ENCODE measurements at places on chromosomes 2 and 18.

DNA sequence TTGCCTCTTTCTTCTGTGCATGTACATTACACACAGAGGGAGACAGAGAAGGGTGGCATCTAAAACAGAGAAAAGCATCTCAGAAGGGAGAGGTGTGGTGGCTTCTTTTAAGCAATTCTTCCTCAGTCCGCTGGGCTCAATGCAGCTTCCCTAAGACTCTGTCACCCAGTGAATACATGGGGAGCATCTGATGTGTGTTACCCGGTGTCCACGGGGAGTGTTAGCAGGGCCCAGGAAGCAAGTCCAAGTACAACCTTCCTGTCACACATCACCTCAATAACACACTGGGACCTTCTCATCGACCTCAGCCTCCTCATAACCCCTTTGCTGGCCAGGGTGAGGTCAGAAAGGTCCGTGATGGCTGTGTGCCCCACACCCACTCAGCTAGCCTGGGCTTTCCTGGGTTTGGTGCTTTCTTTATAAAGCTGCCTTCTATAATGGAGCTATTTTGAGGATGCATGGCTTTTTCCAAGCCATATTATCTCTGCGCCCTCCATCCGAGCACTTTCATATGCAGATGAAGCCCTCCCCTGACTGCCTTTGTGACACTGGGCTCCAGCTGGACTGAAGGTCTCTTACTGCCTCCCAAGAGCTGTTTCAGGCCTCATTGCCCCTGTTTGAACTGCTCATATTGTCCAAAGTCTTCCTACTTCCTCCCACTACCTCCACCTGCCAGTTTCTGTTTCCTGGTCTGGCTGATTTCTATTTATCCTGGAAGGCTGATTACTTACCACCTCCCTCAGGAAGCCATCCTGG, 21.4 kb downstream of the TNFRSF11A start:
- DNase-seq = no peak

- peak; percentile 56 for DNase-seq
These were observed 27.0 kb upstream of the ST3GAL5 start for GRCh38 chr2:85915606-85916303.

GRCh38 chr2:178827739-178828485, 20.7 kb upstream of the TTN start:
- no peak for DNase-seq

DNA sequence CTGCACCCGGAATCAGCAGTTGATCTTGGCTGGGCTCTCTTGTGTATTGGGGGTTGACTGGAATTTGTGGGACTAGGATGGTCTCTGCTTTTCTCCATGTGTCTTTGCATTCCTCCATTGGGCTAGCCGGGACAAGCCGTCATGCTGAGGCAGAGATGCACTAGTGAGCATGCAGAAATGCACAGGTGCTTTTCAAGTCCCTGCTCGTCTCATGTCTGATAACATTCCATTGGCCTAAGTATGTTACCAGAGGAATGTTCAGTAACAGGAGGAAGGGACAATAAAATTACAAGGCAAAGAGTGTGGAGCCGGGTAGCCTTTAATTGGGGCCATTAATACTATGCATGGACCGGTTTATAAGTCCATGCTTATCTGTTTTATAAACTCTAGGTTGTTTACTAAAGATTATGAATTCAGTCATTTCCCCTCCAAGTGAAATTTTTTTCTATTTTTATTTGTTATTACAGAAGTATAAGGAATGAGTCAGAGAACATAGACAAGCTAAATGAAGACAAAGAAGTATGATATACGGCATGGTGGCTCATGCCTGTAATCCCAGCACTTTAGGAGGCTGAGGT, 24.4 kb upstream of the AAK1 start:
- no peak for DNase-seq

GRCh38 chr2:214484701-214485100, 73.8 kb downstream of the VWC2L start:
- no peak for DNase-seq

DNA sequence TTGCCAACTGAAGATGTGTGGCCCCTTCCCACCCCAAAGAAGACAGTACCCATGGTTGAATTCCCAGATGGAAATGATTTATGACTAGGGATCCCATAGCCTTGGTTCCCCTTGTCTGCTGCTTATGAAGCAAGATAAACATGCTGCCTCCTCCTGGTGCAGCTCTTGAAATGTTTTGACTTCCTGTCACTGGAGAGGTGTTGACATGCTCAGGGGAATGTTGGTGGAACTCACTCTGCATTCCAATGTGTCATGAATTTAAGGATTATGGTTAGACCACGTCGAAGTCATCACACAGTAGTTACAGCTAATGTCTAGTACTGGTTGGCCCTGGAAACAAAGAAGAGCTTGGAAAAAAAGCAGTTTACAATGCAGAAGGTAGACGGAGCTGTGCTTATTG, 69.0 kb upstream of the FAM110C start:
- DNase-seq = no peak

GRCh38 chr2:57370882-57371585, 675.6 kb upstream of the VRK2 start:
- no peak for DNase-seq

DNA sequence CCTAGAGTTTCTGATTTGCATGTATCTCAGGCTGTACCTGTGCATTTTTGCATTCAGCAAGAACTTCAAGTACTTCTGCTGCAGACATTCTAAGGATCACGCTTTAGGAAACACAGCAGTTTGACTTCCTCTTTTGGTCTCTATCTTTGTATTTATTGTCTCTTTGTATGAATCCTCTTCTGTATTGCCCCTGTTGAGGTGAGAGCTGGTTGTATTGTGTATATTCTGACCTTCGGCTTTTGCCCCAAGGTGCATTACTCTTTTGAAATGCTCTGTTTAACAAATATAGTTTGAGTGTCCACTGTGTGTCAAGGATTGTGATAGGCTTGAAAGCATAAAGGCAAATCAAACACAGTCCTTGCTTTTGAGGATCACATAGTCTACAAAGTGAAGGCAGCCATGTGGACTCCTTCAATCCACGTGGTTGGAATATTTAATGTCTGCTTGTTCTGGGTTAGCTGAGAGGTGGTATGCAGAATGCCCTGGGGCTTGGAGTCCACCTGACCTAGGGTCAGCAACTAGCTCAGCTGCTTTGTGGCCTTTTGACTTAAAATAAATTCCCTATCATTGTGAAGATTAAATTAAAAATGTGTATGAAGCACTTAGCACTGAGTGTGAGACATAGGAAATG, 108.1 kb downstream of the LYPD6 start:
- DNase-seq = no peak

GRCh38 chr2:128262315-128263253, 56.1 kb downstream of the HS6ST1 start:
- DNase-seq = no peak

GRCh38 chr2:199999166-199999565, 43.8 kb downstream of the MAIP1 start:
- no peak for DNase-seq

DNA sequence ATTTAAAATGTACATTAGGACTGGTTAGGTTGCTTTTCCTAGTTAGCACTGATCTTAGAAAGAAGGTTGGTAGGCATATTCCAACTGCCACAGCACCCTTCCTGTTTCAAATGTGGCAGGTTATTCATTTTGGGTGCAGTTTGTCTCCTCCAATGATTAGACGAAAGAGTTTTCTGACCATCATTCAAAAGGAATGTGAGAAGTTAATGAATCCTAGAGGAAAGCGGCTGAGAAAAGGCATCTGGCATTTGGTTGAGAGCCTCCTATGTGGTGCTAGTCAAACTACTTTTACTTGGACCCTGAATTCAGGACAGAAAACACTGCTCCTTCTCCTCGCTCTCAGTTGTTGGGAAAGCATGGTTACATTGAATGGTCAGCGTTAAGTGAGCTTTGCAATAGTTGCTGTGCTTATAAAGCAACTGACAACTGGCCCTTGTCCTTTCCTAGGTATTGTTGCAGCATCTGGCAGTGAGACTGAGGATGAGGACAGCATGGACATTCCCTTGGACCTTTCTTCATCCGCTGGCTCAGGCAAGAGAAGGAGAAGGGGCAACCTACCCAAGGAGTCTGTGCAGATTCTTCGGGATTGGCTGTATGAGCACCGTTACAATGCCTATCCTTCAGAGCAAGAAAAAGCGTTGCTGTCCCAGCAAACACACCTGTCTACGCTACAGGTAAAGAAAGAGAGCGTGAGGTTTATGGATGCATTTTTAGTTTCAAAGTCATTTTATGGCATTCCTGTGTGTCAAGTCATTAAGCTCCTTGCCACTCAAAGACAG, 6.1 kb downstream of the TGIF1 start:
- peak; percentile 24 for DNase-seq

DNA sequence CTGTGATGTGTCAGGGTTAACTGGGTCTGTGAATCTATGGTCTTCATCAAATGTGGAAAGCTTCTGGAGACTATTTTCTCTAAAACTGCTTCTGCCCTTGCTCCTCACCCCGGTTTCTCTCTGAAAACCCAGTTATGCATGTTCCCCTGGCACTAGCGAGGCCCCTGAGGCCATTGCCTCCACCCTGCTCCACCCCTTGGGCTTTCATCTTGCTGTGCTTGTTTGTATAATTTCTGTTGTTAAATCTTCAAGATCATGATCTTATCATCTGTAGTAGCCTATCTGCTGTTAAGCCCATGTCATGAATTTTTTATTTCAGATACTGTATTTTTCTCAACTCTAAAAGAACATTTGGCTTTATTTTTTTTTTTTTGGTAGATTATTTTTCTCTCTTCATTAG, 14.9 kb upstream of the ANO7 start:
- DNase-seq = no peak

GRCh38 chr2:72394541-72395070, 246.9 kb upstream of the CYP26B1 start:
- no peak for DNase-seq

DNA sequence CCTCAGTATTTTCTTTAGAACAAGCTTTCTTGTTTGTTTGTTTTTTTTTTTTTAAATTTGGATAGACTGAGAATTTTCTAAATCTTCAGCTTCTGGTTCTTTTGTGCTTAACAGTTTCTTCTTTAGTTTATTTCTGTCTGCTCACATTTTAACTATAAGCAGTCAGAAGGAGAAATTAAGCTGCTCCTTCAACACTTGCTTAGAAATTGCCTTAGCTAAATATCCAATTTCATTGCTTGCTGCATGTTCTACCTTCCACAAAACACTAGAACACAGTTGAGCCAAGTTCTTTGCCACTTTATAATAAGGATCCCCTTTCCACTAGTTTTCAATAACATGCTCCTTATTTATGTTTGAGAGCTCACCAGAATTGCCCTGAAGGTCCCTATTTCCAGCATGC, 57.7 kb downstream of the NBEAL1 start:
- no peak for DNase-seq

DNA sequence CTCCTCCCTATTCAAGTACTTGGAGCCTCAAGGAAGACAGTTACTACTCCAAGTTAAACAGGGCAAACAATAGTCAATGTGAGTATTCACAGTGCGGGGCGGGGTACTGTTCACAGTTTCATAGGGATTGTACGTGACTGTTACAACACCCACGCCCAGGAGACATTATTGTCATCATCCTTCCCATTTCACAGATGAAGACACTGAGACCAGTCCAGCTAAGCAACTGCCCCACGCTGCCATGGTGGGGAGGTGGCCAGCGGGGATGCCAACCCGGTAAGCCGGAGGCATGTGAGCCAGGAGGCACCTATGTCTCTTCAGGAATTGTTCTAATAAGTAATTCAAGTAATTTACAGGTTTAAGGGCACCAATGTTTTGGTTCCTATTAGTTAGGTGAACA, 982 bp downstream of the HJURP start:
- no peak for DNase-seq

DNA sequence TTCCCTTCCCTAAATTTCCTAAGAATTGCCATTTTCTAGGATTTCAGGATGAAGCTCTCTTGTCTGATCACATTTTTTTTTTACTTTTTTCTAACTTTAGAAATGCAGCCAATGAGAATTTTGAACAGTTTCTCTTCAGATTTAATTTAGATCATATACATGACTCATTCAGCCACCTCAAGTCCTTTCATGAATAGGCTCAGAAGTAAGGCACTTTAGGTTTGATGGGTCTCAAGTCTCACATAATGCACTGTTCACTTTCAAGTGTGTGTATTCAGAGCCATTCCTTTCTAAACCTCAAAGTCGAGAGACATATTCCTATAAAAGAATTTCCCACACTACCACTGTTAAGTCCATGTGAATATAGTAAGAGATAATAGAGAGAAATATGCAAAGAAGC, 614.1 kb upstream of the VRK2 start:
- DNase-seq = no peak

- DNase-seq = no peak
These were observed 302.4 kb upstream of the NT5C1B start for GRCh38 chr2:18891600-18892345.

DNA sequence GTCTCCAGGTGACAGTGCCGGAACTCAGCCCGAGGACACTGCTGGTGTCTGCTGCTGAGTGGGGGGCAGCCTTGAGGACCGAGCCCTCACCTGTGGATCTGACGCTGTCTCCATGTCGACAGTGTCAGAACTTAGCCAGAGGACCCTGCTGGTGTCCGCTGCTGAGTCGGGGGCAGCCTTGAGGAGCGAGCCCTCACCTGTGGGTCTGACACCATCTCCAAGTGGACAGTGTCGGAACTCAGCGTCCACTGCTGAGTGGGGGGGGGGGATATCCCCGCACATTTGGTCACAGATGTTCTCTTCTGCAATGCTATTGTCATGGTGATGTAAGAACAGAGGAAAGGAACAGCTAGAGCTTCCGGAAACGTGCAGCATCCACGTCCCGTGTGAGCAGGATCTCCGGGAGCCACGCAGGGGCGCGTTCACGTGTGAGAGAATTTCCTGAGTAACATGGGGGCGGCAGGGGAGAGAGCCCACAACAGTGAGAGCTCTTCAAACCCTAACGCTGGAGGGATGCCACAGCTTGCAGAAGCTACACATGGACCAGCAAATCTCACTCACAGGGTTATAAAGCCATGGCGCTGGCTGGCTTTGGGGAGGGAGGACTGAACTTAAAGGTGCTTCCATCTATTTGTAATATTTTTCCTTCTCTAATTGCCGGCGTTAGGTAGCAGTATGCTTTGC, 250.7 kb upstream of the SALL3 start:
- DNase-seq = no peak

GRCh38 chr2:23745726-23746105, 181.2 kb downstream of the ATAD2B start:
- peak; percentile 81 for DNase-seq

DNA sequence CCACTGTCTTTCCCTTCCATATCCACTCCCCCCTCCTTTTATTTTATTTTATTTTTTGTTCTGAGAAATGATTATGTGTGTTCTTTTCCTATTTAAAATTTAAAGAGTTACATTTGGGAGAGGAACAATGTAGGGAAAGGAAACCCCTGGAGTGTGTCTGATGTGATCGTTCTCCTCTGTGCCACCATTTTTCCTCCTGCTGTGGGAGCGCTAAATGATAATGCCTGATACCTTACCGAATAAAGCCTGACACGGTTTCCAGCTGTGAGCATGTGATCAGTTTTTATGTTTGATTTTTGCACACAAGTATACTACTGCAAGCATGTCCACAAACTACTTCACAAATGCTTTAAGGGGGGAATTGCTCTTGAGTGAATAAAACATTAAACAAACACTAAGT, 317.8 kb upstream of the FANCL start:
- DNase-seq = no peak

GRCh38 chr2:48545244-48545643, 15.3 kb downstream of the STON1 start:
- DNase-seq = no peak

- DNase-seq = peak; percentile 53
These were observed 51.2 kb upstream of the ADAM23 start for GRCh38 chr2:206392118-206392517.
